Ascending aorta (tissue), 2 donors: ENCODE measurements at places on chromosomes 1 and 21. TPM values are rescaled to one million over a fixed set of nuclear protein-coding genes. Genes with fewer than 3 reads are reported as not detected.
A peak's percentile ranks its signal among the peaks of the same experiment; 100 is the strongest.

Gene ASCL5
- not detected for total RNA-seq

Gene RGS18
- 3.0 TPM for total RNA-seq

DNA sequence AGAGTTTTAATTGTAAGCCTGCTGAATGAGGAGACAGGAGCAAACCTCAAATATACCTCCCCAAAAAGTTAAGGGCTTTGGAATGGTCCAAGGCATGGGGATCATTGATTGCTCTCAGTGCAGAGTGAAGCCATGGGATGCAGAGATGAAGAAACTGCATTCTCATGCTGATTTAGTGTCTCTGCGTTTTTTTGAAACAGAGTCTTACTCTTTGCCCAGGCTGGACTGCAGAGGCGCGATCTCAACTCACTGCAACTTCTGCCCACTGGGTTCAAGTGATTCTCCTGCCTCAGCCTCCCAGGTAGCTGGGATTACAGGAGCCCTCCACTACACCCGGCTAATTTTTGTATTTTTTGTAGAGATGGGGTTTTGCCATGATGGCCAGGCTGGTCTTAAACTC, 99.3 kb upstream of the ETV3 start:
- no peak for DNase-seq

Gene SLC26A9
- total RNA-seq, result not detected

DNA sequence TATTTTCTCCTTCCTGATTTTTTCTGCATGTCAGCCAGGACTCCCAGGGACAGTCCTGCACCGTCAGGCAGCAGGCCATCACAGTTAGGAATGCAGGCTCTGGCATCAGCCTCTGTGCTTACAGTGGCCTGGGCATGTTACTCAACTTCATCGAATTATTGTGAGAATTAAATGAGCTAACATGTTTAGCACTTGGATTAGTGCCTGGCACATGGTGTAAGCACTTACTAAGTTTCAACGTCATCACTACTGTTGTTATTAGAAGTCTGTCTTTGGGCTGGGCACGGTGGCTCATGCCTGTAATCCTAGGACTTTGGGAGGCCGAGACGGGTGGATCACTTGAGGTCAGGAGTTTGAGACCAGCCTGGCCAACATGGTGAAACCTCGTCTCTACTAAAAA, 45.1 kb downstream of the SCCPDH start:
- DNase-seq, result peak; percentile 74

Gene UBE2U
- total RNA-seq, result not detected

Gene C1orf35
- total RNA-seq, result 2.4 TPM

- DNase-seq, result no peak
Measured at GRCh38 chr1:8740034-8740449, 77.4 kb downstream of the RERE start.

DNA sequence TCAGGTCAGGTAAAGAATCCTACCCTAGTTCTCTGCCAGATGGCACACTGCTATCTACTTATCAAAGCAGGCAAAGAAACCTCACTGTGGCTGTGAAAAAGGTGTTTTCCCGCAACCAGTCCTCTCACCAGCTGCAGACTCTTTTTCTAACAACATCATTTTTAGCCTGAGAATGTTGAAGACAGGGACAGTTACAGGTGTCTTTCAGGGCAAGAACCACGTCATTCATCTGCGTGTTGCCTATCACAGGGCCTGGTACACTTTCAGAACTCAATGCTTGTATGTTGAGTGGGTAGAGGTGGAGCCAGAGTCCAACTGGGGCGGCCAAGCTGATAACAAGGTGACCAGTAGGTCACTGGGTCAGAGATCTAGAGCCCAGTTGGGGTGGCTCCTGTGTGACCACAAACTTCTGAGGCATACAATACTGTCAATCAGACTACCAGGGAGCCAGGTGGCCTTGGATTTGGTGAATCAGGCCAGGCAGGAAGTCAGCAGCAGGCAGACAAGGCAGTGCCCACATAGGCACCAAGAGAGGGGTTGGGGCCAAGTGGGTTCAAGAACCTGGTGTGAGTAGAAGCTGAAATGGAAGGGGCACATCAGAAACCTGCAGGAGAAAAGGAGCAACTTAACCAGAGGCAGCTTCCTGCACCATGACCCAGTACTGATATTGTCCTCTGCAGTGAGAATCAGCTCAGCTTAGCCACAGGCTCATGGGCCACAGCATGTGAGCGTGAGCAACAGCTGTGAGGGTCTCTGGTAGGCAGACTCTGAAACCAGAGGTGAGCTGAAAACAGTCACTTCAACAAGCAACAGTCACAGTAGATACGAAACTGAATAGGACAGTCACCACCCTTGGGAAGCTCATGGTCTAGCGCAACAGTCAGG, 123.6 kb downstream of the DTL start:
- no peak for DNase-seq

- no peak for DNase-seq
Measured at GRCh38 chr1:214637125-214637524, 34.1 kb downstream of the CENPF start.

Gene NPR1
- 187 TPM for total RNA-seq

DNA sequence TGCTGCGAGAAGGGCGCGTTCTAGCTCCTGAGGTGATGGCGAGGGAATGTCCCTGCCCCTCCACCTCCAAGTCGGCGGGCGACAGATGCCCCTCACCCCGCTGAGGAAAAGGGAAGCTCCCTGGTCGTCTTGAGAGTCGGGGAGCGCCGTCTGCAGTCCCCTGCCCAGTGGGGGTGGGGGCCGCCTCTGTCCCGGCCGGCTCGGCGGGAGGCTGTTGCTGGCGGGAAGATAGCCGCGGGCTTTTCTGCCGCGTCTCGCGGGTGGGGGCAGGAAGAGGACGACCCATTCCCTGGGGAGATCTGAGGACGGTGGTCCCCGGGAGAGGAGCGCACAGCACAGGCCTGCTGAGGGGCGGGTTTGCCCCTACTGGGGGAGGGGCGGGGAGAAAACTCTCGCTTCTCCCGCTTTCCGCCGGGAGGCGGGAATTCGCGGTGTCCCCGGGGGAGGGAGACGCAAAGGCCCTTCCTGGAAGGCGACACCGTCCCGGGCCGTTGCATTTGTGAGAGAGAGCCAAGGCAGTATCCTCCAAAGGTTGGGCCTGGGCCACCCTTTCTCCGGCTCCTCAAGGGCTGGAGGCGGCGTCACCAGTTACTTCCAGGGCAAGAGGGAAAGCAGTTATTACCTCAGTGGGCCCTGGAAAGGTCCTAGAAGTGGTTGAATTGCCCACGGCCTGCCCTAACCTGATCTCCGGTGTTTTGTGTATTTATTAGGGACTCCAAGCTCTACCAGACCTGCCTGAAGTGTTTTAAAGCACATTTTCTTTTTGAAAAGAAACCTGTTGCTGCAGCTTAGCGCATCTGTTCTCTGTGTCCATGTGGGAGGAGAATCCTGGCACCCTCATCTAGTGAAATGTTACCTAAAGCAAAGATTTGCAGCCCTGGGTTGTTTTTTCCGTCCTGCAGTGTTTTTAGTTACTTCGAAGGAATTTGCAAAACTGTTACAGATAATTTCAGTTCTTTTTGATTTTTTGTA, 648 bp downstream of the S100PBP start:
- peak; percentile 88 for DNase-seq

- DNase-seq, result no peak
Measured at GRCh38 chr1:91024481-91025119, 2.8 kb upstream of the ZNF644 start.

- no peak for DNase-seq
Measured at GRCh38 chr1:201495551-201496295, 11.2 kb downstream of the CSRP1 start.

DNA sequence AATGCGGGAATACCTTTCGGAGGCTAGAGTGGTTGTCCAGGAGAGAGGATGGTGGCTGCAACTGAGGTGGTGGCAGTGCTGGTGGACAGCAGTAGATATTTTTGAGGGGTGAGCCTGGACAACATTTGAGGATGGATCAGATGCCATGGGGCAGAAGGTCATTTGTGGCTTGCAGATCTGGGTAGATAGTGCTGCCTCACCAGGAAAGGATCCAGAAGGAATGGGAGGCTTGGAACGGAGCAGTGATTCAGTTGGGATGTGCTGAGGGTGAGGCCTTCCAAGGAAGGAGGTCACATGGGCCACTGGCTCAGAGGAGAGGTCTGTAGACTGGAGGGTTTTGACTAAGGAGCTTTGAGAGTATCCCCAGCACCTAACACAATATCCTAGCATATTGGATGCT, 110.8 kb upstream of the KAZN start:
- no peak for DNase-seq
